Osteoblast (primary cell): ENCODE measurements at places on chromosomes 4 and X. TPM values are rescaled to one million over a fixed set of nuclear protein-coding genes. Genes with fewer than 3 reads are reported as not detected.
A peak's percentile ranks its signal among the peaks of the same experiment; 100 is the strongest.

GRCh38 chr4:11623726-11624037 is 195.0 kb upstream of the HS3ST1 start:
- peak; percentile 8 for DNase-seq

Gene STS
- total RNA-seq = 10.9 and 15.0 TPM in 2 replicates

Gene PAK3
- 1.4 and 2.4 TPM in 2 replicates for total RNA-seq

Gene RCHY1
- total RNA-seq = 20.0 and 27.9 TPM in 2 replicates

DNA sequence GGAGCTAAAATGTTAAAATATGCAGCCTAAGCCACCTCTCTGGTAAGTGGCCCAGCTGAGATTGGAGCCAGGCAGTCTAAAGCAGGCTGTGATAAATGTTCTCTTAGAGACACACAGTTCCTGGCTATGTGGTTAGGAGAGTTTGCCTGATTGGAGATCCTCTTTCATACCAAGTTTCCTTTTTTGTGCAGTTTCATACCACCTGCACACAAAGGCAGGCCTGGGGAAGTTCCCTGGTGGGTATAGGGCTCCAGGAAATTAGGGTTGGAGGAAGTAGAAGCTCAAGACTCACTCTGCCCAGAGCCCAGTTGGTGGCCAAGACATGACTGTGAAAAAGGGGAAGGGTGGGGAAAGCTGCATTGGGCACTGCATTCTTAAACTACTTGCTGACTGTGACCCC is 16.9 kb downstream of the CYBB start:
- no peak for DNase-seq

GRCh38 chr4:159010563-159011260 is 92.2 kb upstream of the RAPGEF2 start:
- DNase-seq = no peak

Gene BEX5
- total RNA-seq = not detected in 2 replicates

Gene NXF2
- total RNA-seq = not detected in 2 replicates
